Stimulated activated naive CD8-positive, alpha-beta T cell treated with anti-CD3 and anti-CD28 coated beads, Interleukin-15, Interleukin-2, amounts not matched to agents 100 U/mL and 50 U/mL, for 24 hours (primary cell): ENCODE measurements at places on chromosomes 5 and 9.
A peak's percentile ranks its signal among the peaks of the same experiment; 100 is the strongest.

GRCh38 chr9:96342571-96343245, 40.7 kb upstream of the HSD17B3 start:
- no peak for DNase-seq

GRCh38 chr5:113721171-113721570, 207.7 kb downstream of the YTHDC2 start:
- no peak for DNase-seq

- DNase-seq: no peak
These were observed 47.1 kb upstream of the CHSY3 start for GRCh38 chr5:129857116-129857515.

GRCh38 chr5:147836439-147836838, 5.0 kb upstream of the SPINK1 start:
- no peak for DNase-seq

DNA sequence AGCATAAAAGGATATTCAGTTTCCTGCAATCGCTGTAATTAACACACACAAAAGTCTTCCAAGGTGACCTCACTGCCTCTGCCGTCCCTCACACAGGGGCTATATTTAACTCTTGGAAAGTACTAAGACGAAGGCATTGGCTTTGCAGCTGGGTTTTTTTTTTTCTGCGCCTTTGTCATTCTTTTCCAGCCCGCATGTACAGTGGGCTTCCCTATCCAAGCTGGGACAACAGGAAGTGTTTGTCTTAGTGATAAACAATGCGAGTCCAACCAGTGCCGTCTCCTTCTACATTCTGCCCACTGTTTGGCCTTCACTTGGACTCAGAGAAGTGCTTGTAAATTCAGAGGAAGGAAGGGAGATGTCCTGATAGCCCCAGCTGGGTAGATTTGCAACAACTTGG, 17.6 kb downstream of the AFAP1L1 start:
- no peak for DNase-seq

- DNase-seq: no peak
These were observed 5.5 kb downstream of the NOL6 start for GRCh38 chr9:33468215-33468730.

DNA sequence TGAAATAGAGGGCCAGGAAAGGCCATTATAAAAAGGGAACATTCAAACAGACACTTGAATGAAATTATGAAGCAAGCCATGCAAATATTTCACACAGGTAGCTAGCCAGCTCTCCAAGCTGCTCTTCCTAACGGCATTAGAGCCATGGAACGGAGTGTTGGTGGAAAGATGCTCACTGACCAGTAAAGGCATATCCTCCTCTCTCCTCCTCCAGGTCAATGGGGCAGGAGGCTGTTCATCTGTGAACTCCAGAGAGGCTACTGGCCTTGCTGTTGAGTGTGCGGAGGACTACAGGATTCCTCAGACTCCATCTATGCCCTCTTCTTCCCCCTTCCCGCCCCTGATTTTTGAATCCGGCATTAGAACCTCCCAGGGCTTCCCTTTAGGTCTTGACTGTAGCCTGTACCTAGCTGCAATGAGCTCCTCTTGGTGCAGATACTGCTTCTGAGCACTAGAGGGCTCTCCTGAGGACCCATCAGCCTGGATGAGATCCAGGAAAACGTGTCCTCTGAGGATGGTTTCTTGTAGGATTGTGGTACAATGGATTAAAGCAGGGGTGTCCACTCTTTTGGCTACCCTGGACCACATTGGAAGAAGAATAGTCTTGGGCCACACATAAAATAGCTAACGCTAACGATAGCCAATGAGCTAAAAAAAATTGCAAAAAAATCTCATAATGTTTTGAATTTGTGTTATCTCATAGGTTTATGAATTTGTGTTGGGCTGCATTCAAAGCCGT, 162.2 kb downstream of the SREK1 start:
- DNase-seq: peak; percentile 17

- DNase-seq: no peak
These were observed 93.4 kb downstream of the STRBP start for GRCh38 chr9:123174887-123175518.

DNA sequence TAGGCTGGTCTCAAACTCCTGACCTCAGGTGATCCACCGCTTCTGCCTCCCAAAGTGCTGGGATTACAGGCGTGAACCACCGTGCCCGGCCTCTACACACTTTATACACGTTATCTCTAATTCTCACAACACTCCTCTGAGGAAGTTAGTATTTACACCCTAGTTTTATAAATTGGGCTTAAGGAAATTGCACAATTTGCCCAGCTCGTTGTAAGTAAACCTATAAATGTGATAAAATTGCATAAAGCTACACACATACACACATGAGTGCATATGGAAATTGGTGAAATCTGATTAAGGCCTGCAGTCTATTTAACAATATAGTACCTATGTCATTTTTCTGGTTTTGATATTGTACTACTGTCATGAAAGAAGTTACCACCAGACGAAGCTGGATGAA, 4.4 kb upstream of the SLC4A9 start:
- DNase-seq: no peak

GRCh38 chr5:129917224-129917623, 13.0 kb downstream of the CHSY3 start:
- DNase-seq: no peak

GRCh38 chr5:132445640-132445923, 45.0 kb downstream of the IRF1 start:
- DNase-seq: no peak

- no peak for DNase-seq
These were observed 235.9 kb upstream of the TYRP1 start for GRCh38 chr9:12457237-12457636.

GRCh38 chr9:73170185-73170957, 18.7 kb downstream of the ANXA1 start:
- no peak for DNase-seq

GRCh38 chr9:130451004-130451390, 6.2 kb downstream of the ASS1 start:
- no peak for DNase-seq

- no peak for DNase-seq
These were observed 246.5 kb downstream of the DMRTA1 start for GRCh38 chr9:22693156-22693555.

DNA sequence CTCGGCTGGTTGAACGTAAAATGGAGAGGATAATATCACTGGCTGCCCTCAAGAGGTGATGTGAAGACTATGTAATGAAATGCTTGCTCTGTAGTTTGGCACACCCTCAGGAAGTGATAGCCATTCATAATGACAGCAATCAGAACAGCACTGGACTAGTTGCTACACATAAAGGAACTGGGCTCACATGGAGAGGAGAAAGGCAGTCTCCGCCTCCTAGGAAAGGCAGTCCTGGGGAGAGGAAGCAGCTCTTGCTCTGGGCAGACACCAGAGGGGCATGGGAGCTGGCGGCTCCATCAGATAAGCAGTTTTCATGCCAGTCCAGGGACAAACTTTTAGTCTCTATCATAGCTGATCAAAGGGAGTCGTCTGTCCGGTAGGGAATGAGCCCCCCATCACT, 46.9 kb downstream of the ARHGEF37 start:
- DNase-seq: no peak

GRCh38 chr5:163889369-163889768, 383.9 kb downstream of the MAT2B start:
- DNase-seq: no peak

- DNase-seq: no peak
These were observed 5.2 kb upstream of the PPARGC1B start for GRCh38 chr5:149724884-149725283.

DNA sequence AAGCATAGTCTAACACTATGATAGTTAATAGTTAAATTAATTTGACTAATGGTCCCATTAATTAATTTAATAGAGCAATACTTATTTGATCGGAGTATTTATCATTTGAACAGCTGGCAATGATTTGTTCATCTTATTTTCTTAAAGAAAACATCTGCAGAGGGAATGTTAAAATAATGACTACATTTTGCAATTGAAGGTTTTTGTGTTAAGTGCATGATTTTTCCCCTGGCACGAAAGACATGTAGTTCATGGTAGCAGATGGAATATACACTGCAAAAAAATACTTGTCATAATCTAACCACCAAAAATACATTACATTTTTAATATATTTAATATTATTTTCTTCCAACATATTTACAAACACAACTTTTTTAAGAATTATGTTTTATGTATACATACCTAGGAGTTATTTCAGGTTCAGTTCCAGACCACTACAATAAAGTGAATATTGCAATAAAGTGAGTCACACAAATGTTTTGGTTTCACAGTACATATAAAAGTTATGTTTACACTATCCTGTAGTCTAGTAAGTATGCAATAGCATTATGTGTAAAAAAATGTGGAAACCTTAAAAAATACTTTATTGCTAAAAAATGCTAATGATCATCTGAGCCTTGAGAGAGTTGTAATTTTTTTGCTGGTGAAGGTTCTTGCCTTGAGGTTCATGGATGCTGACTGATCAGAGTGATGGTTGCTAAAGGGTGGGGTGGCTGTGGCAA, 292.6 kb upstream of the DAB2 start:
- no peak for DNase-seq

GRCh38 chr9:28317745-28318144, 744.5 kb upstream of the C9orf72 start:
- DNase-seq: no peak

DNA sequence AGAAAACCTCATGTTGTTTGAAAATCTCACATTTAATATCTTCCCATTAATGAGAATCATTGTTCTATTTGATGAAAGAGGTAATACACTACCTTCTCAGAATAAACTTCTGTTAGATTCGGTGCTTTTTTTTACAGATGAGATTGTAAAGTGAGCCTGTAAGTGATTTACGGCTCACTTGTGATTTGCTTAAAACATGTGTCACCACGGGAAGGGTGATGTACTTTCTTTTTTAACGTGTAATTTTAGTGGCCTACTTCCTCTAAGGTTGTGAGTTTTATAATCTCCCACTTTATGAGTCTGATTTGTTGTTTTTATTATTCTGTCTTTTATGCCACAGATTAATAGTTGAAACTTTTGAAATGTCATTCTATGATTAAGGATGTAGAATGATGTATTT, 15.9 kb downstream of the ANXA1 start:
- DNase-seq: no peak

DNA sequence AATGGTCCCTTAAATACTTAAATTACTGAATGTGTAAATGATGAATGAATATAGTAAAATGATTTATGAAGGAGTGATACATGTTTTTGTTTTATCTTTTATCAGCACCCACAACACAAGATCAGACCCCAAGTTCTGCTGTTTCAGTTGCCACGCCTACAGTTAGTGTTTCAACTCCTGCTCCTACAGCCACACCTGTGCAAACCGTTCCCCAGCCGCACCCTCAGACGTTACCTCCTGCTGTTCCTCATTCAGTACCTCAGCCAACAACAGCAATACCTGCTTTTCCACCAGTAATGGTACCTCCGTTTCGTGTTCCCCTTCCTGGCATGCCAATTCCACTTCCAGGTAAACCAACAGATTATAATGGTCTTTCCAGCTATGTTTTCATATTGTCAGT, 16.3 kb downstream of the TCERG1 start:
- no peak for DNase-seq

GRCh38 chr5:143004361-143005145, 234.4 kb downstream of the ARHGAP26 start:
- DNase-seq: no peak

- no peak for DNase-seq
These were observed 28.5 kb upstream of the HMCN2 start for GRCh38 chr9:130237076-130237475.

- peak; percentile 11 for DNase-seq
These were observed 1.4 kb upstream of the PPP2CA start for GRCh38 chr5:134227259-134227658.

- no peak for DNase-seq
These were observed 585.7 kb upstream of the ZNF608 start for GRCh38 chr5:125331987-125332598.

DNA sequence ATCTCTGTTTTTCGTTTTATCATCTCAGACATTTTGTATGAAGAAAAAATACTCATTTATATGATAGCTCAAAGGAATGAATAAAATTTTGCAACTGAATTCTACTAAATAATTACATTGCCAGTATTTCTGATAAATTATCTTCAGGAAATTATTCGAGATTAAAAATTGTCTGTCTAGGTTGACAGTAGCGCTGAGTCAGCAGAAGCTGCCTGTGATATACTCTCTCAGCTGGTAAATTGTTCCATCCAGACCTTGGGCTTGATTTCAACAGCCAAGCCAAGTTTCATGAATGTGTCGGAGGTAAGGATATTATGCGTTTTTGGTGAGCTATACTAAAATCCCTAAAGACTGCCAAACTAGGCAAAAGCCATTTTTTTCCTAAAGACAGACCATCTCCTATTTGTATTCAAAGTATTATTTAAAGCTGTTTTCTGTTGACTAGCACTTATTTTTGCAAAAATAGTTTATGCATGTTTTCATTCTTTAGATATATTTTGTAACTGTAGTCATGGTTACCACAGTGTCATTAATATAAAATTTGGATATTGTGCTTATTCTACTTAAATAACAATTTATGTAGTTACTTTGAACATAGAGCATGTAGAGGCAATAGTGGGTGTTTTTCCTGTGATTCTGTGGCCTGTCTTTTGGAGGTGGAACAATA, 17.4 kb downstream of the LECT2 start:
- no peak for DNase-seq

DNA sequence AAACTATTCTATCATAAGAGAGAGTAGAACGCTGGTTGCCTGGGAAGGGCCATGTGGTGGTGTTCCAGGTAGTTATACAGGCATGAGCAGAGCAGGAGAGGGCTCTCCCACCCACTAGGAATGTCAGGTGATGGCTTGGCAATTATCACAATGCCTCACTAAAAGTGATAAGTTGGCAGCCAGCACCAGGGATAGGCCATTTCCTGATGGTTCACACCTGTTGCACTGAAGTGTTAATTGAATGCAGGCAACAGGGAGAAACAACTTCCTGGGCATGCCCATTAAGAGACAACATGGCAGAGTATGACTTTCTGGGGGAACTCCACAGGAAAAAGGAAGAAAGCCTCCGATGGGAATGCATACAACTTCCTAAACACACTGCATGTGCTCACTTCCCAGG, 593.2 kb downstream of the ELAVL2 start:
- DNase-seq: no peak

GRCh38 chr5:63931836-63932235, 30.4 kb downstream of the HTR1A start:
- no peak for DNase-seq

DNA sequence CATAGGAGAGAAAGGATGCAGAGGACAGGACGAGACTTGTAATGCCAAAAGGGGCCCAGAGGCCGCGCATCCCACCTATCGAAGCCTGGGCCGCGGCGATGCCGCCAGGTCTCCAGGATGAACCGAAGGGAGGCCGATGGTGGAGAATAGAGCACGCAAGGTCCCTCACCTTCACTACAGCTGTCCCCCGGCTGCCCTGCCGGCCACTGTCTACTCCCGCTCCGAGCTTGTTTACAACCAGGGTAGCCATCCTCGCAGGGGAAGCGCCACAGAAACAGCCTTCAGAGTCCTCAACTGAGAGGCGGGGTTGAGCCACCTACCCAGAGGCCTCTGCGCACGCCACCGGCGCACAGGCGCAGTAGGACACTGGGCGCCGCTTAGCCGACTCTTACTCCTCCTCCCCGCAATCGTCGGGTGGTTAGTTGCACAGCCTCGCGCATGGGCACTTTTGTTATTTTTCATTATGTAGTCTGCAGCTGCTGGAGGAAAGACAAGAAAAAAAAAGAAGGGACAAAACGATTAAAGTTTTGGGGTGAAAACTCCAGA, at the start of gene TRIM23:
Gene TRIM23, minus strand, starts transcription at position 309 of the 546 bp plus-strand sequence. Its CDS starts 59 bp downstream, at position 250.
- peak; percentile 89 for DNase-seq

GRCh38 chr5:87400305-87400899, 12.3 kb downstream of the CCNH start:
- DNase-seq: no peak

GRCh38 chr5:74963407-74963806, 89.0 kb downstream of the GCNT4 start:
- no peak for DNase-seq

GRCh38 chr5:152864991-152865390, 459.9 kb upstream of the NMUR2 start:
- DNase-seq: no peak

GRCh38 chr9:133894377-133895321, 97.5 kb downstream of the VAV2 start:
- DNase-seq: no peak
